Stimulated activated naive CD4-positive, alpha-beta T cell treated with Interleukin-2 at 50 U/mL for 16 hours (primary cell): ENCODE measurements at places on chromosomes 4 and X.

- DNase-seq, result no peak
Observed at GRCh38 chr4:171779301-171779700, 33.9 kb upstream of the GALNTL6 start.

DNA sequence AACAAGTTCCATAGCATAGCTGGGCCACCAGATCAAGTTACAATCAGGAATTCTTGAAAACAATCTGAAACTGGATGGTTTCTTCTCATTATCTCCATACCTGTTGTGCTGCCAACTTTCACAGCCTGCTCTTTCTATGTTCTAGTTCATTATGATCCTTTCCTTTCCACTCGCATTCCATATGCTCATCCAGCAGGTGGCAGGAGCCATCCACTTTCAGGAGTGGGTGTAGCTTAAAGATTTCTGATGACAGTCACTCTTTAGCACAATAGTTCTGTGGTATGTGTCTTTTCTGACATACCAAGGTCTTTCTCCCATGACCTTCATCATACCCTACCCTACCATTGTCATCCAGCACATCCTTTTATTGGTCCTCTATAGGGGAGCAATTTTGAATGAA, 46.4 kb downstream of the PAGE2 start:
- no peak for DNase-seq

- no peak for DNase-seq
Observed at GRCh38 chrX:95058815-95059214, 1384.8 kb downstream of the FAM133A start.

- DNase-seq, result no peak
Observed at GRCh38 chr4:40388239-40388638, 53.1 kb downstream of the CHRNA9 start.

GRCh38 chr4:88382621-88383020, 4.0 kb downstream of the HERC6 start:
- DNase-seq, result peak; percentile 60

DNA sequence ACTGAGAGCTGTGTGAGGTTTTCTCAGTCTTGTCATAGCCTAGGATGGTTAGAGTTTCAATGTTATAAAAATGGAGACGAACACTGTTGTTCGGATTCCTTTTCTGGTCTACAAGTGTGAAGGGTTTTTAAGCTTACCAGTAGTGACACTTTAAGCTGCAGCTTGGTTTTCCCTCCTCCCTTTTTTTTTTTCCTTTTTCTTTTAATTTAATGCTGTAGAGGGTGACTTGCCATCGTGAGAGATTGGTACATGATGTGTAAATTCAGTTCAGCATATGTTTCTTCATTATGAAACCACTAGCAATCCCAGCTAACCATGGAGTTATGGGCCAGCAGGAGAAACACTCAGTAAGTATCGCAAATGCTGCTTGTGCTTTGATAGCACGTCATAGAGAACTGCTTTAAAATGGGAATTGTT, 165.0 kb downstream of the RAPGEF2 start:
- DNase-seq, result no peak

- no peak for DNase-seq
Observed at GRCh38 chr4:85732124-85732523, 257.2 kb downstream of the ARHGAP24 start.

DNA sequence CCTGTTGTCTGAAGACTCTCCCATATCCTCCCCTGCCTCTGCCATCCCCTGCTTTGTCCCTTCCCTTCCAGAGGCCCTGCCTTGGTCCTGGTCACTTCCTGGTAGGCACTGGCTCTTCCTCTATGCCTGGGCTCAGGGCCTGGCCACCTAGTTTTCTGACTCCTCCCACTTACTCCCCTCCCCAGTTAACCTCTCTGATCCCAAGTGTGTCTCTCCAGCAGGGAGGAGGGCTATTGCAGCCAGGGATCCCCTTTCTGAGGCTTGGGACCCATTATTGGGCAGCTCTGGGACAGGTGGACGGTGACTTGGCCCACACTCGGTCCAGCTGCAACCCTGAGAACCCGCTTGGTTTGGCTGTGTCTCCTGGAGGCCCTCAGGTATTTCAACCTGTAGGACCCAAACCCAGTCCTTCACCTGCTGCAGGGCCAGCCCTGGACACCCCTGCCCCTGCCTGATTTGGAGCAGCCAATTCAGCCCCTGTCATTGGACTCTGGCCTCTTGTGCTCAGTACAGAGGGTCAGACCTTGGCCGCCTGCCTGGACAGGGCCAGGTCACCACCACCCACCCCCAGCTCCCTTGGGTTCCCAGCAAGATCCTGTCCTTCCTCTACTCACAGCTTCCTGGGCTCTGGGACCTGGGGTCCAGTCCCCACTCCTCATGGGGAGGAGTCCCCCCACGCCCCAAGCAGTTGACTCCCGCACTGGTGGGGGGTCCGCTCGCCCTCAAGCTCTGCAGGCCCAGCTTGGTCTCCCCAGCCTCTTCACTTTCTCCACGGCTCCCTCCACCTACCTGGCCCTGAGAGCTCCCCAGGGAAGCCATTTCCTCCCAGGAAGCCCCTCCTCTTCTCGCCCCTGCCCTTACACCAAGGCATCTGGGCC, 1.1 kb upstream of the SH3BP2 start:
- DNase-seq, result no peak

- peak; percentile 57 for DNase-seq
Observed at GRCh38 chr4:173169428-173170181, 994 bp downstream of the GALNT7 start.

DNA sequence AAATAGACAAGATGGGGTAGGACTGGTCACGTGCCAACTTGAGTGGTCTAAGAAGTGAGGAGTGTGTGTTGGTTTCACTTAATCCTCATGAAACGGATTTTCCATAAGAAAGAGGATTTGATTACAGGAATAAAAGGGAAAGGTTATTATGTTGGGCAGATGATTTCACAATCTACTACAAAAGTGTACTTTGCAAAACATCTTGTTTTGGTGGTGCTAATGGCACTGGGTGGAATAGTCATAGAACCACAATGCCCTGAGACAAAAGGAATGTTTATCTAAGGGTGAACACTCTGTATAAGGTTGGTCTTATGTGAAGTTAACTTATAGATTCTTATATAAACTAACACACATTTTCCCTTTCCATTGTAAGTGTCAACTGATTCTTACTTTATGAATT, 45.6 kb downstream of the GLUD2 start:
- no peak for DNase-seq

- DNase-seq, result no peak
Observed at GRCh38 chrX:12412561-12412960, 274.3 kb downstream of the FRMPD4 start.

GRCh38 chrX:37348231-37348970, 763 bp upstream of the PRRG1 start:
- no peak for DNase-seq

GRCh38 chrX:150035531-150035930, 97.2 kb upstream of the EOLA2 start:
- DNase-seq, result no peak

- DNase-seq, result no peak
Observed at GRCh38 chr4:127102361-127102760, 530.4 kb upstream of the INTU start.

- no peak for DNase-seq
Observed at GRCh38 chr4:14336656-14337055, 665.6 kb upstream of the CPEB2 start.

DNA sequence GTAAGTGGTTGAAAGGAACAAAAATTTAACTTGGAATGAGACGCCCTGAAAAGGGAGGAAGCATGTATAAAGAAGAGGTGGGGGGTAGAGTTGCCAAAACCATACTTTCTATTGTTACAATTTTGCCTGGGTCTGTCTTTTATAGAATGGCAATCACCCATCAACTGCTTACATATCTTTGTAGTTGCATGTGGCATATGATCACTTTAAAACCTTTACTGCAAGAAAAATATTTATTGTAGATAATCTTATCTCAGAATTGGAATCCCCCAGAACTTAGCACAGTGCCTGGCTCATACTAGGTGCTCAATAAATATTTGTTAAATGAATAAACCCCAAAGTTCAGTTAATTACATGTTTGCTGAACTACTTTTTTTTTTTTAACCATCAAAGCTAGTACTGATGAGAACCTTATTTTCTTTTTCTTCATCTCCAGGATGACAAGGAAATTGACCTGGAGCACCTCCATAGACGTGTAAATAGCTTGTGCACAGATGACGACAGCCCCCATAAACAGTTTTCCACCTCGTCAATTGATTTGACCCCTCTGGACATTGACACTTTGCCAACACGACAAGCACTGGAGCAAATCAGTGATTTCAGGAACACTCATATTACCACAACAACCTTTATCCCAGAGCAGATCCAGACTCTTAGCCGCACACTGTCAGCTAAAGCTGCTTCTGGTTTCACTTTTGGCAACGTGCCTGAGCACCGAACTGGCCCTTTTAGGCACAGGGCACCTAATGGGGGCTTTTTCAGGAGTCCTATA, 56.7 kb upstream of the ATOH1 start:
- no peak for DNase-seq

GRCh38 chrX:30215357-30215843, at the start of gene MAGEB2:
TSS of gene MAGEB2 (plus strand) at chrX:30215563. CDS start at chrX:30218581, 3,018 bp downstream.
- no peak for DNase-seq

GRCh38 chr4:99649208-99649607, 8.4 kb downstream of the C4orf54 start:
- no peak for DNase-seq

DNA sequence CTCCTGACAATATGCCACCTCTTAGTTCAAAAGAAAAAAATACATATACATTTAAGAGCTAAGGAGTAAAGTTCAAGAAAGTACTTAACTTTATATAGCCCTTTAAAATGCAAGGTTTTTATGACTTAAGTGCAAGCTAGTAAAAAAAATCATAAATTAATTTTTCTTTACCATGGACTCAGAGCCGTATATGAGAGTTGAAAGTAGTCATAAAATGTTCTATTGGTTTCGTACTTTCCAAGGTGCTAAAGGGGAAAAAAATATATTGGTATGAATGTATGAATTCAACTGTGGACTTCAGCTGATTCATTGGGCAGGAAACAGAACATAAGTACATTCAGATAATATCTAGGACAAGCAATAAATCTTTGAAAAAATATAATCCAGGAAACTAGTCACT, 869.8 kb upstream of the AGA start:
- DNase-seq, result no peak

- no peak for DNase-seq
Observed at GRCh38 chr4:152176627-152177214, 359.2 kb downstream of the FBXW7 start.
